ENCODE measurements at places on chromosomes 1 and 21.

GRCh38 chr1:61079898-61080336 is 2.4 kb upstream of the NFIA start:
- peak; percentile 83 for DNase-seq

DNA sequence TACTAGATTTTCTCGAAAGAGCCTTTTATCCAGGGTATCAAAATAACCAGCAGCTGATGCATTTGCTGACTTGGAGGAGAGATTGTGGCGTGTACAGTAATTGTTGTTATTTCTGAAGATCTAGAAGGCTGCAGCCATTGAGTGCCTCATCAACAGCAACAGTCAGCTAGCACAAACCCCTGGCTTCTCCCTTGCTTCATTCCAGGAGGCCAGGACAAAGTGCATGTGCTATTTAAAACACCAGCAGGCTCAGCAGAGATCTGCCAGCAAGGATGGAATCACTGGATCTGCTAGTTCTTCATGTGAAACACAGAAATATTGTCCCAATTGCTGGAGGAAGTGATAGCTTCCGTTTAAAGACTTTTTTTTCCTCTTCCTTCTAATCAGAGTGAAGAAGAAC is 2.8 kb upstream of the NGF start:
- no peak for DNase-seq

- peak; percentile 85 for DNase-seq
Observed at GRCh38 chr1:158002022-158002630, 8.7 kb downstream of the KIRREL1 start.

- DNase-seq, result no peak
Observed at GRCh38 chr1:205939690-205940330, 3.4 kb downstream of the SLC26A9 start.

GRCh38 chr1:33147275-33147996 is 34.4 kb downstream of the TRIM62 start:
- no peak for DNase-seq

DNA sequence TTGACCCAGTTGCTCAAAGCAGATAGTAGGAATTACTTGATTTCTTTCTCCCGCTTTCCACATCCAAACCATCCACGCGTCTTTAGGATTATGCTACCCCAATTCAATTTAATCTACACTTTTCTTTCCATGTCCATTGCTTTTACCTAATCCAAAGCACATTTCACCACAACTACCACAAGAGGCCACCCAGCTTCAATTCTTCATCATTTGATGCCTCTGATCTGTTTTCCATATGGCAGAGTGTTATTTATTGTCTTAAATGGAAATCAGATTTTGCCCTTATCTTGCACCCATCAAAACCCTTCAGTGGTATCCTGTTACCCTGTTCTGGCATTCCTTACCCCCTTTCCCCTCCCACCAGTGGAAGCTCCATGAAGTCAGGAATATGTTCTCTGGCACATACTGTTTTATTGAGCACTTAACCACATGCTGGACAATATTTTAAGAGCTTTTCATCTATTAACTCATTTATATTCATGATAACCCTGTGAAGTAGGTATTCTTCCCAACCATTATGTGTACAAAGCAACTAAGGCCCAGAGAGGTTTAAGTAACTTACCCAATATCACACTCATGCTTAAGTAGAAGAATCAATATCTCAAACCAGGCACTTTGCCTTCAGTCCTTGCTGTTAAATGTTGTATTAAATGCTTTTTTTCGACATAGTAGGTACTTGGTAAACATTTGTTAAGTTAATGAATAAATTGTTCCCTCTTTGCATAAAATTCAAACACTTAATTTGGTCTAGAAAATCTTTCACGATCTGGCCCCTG is 34.6 kb downstream of the CLIC4 start:
- no peak for DNase-seq

DNA sequence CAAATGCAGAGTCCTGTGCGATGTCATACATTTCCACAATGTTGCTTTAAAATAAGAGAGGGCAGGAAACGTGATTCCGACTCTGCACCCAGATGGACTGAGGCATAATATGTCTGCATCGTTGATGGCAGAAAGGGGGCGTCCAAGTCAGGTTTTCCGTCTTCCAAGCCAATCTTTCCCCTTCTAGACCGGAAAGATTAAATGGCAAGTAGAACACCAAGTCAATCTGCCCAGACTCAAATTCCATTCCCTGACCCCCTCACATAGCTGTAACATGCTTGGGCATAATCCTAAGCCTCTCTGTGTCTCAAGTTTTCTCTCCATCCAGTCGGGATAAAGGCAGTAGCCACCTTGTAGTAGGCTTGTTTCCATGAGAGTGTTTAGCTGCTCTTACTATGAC is 14.4 kb downstream of the PCP4 start:
- no peak for DNase-seq

GRCh38 chr1:247574664-247575063 is 13.5 kb upstream of the OR2G2 start:
- DNase-seq, result no peak

GRCh38 chr1:71881611-71882010 is 400.7 kb downstream of the NEGR1 start:
- no peak for DNase-seq

GRCh38 chr21:33801424-33802405 is 113.9 kb downstream of the ATP5PO start:
- DNase-seq, result peak; percentile 84

GRCh38 chr1:244302876-244303609 is 148.7 kb downstream of the ADSS2 start:
- peak; percentile 49 for DNase-seq

GRCh38 chr1:24990136-24990535 is 60.1 kb upstream of the RUNX3 start:
- no peak for DNase-seq

- DNase-seq, result peak; percentile 42
Observed at GRCh38 chr1:216047811-216048572, 375.3 kb downstream of the USH2A start.

GRCh38 chr21:23886828-23887724 is 1720.2 kb downstream of the MRPL39 start:
- no peak for DNase-seq

- DNase-seq, result peak; percentile 78
Observed at GRCh38 chr1:205918955-205919746, 24.1 kb downstream of the SLC26A9 start.

GRCh38 chr1:17365293-17365692 is 6.7 kb upstream of the PADI6 start:
- DNase-seq, result no peak

DNA sequence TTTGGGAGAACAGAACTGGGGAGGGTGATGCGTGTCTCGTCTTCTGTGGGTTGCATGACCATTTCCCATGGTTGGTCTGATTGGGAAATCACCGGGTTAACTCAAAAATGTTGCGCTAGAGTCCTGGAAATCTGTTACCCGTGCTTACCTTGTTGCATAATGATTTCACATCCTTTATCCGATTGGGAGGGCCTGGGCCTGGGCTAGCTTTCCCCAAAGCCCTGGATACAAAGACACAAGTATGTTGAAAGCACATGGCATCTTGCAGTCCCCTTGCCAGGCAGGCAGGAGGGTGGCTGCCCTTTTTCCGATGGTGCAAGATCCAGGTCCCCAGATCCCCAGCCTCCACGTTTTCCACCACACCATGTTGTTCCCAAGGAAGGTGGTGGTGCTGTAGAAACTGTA is 582 bp downstream of the TRPM2 start:
- DNase-seq, result no peak

DNA sequence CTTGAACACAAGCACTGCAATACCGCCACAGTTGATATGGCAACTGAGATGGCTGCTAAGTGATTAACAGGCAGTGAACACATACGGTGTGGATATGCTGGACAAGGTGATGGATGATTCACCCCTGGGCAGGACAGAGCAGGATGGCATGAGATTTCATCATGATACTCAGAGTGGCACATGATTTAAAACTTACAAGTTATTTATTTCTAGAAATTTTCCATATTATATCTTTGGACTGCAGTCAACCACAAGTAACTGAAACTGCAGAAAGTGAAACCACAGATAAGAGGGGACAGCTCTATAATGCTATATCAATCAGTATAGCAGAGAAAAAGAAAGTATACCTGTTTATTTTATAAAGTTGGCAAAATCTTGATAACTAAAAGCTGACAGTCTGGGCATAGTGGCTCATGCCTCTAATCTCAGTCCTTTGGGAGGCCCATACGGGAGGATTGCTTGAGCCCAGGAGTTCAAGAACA is 47.9 kb downstream of the PHACTR4 start:
- DNase-seq, result peak; percentile 92

DNA sequence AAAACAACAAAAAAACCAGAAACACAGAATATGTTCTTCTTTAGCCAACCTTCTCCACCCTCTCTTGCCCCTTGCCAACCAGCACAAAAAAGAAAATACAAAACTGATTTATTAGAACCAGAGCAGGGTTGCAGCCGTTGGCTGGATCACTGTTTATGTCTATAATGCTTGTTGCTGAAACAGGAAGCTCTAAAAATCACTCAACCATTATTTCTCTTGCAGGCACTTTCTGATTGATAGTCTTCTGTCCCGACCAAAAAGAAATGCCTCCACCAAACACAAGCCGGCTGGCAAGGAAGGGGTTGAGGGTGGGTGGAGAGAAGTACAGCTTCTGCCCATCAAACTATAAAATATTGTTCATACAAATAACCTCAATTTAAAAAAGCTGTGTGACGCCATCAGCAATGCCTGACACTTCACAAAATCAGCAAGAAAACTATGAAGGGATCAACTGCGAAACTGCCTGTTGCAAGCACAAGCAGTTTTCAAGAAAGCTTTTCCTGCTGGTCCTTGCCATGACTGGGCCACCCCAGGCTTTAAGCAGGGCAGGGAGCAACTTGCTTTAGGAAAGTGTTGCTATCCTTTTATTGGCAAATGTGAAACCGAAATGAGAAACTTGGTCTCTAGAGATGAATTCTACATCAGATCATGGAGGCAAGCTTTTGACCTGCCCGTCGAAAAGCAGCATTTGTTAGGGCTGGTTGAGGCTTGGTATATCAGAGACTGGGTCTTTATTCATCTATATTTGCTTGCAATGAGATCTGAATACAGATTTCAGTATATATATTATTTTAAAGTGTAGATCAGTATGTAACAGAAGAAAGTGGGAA is 174.2 kb downstream of the RUNX1 start:
- peak; percentile 49 for DNase-seq

- DNase-seq, result no peak
Observed at GRCh38 chr1:23578997-23579363, 19.7 kb upstream of the ID3 start.

GRCh38 chr1:50426702-50427085 is 3.5 kb upstream of the DMRTA2 start:
- DNase-seq, result no peak

GRCh38 chr1:25065795-25066238 is 135.7 kb upstream of the RUNX3 start:
- DNase-seq, result peak; percentile 82

- no peak for DNase-seq
Observed at GRCh38 chr1:36396359-36396758, 1.3 kb downstream of the LSM10 start.

DNA sequence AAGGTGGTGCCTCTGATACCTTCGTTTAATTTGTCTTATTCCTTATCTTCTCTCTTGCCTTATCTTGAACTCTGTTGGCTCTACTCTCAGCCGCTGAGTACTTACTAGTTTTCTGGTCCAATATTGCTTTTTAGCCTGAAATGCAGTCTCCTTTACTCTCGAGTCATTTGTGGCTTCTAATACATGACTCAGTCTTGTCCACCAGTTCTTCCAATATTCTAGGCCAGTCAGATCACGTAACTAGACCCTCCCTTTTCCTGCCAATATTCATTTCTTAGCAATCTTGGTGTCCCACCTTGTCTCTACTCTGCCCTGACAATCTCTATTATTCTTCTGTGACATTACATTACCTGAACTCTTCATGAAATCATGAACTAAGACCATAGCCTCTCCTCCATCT is 555.8 kb downstream of the DPYD start:
- peak; percentile 35 for DNase-seq

GRCh38 chr1:94954263-94955220 is 27.6 kb upstream of the CNN3 start:
- DNase-seq, result no peak

DNA sequence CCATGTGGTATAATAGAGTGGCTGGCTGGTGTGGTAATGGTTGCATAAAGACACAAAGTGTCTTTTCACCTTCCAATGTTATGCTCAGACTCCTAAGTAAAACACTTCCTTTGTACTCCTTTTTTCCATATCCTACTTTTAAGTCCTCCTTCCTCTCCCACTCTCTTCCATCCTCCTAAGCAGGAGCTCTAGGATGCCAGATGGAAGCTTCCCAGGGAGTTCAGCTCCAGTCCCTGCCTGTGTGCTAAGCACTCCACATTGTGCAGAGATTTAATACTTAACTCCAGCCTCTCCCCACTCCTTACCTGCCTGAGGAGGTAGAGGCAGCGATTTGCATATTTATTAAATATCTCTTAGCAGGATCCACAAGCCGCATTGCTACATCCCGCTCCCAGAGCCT is 60.5 kb upstream of the IGSF21 start:
- DNase-seq, result no peak

GRCh38 chr1:62870148-62870547 is 86.2 kb downstream of the ATG4C start:
- peak; percentile 17 for DNase-seq

DNA sequence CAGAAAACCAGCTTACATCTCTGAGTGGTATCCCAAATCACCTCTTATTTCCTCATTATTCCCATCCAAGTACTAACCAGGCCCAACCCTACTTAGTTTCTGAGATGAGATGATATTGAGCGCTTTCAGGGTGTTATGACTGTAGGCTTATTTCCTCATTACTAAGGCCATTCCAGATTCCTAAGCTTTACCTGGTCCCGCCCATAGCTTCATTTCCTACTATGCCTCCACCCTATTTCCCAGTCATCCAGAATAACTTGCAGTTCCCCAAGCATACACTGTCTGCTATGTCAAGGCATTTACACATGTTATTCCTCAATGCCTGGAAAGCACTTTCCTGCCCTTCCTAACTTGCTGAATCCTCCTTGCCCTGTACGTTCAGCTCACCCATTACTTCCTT is 79.3 kb upstream of the SPAG17 start:
- DNase-seq, result no peak

DNA sequence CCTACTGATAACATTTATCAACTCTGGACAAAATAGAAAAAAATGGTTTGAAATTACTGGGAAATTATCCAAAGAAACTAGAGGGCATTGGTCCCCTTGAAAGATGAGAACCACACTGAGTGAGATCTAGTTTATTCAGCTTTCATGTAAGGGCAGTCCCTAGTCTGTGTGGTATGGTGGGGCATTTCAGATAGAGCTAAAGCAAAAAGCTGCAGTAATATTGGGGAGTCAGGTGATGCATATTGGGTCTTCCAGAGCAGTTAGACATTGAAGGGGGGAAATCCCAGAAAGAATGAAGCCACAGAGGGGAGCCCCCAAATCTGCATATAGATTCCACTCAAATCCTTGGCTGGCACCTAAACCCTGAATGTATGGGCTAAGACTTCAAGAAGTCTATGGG is 347.7 kb upstream of the POU3F1 start:
- no peak for DNase-seq
